ENCODE measurements at places on chromosomes 11 and 22. TPM values are rescaled to one million over a fixed set of nuclear protein-coding genes. Genes with fewer than 3 reads are reported as not detected.

Gene SLC25A22
- polyA plus RNA-seq, result 10.2 TPM

Gene GTSE1
- 7.4 TPM for polyA plus RNA-seq

Gene LUZP2
- polyA plus RNA-seq, result 0.20 TPM

Gene ARFGAP3
- 12.4 TPM for polyA plus RNA-seq

Gene RHOD
- 194 TPM for polyA plus RNA-seq

Gene CHRNA10
- polyA plus RNA-seq, result 0.66 TPM

Gene OVOL1
- polyA plus RNA-seq, result 38.2 TPM

Gene OR56A5
- polyA plus RNA-seq, result not detected

Gene CLCF1
- polyA plus RNA-seq, result 2.2 TPM

Gene ANO9
- polyA plus RNA-seq, result 18.1 TPM

Gene SNX32
- polyA plus RNA-seq, result 0.47 TPM

Gene KIF18A
- polyA plus RNA-seq, result 1.4 TPM

Gene OR52A1
- polyA plus RNA-seq, result not detected

Gene ALKBH3
- polyA plus RNA-seq, result 15.3 TPM

Gene OR2AG2
- polyA plus RNA-seq, result not detected

Gene APOL3
- 10.6 TPM for polyA plus RNA-seq

Gene ARHGAP32
- polyA plus RNA-seq, result 17.8 TPM

Gene CCDC86
- 18.6 TPM for polyA plus RNA-seq

Gene LRP4
- 2.6 TPM for polyA plus RNA-seq

Gene BCO2
- polyA plus RNA-seq, result 9.1 TPM

Gene OR4A47
- polyA plus RNA-seq, result not detected

Gene ZNF214
- polyA plus RNA-seq, result 0.46 TPM

Gene TRIM49B
- polyA plus RNA-seq, result not detected

Gene LMF2
- 64.9 TPM for polyA plus RNA-seq
